Uterus (tissue), 4 donors: ENCODE measurements at places on chromosomes 2 and 18. TPM values are rescaled to one million over a fixed set of nuclear protein-coding genes. Genes with fewer than 3 reads are reported as not detected.

DNA sequence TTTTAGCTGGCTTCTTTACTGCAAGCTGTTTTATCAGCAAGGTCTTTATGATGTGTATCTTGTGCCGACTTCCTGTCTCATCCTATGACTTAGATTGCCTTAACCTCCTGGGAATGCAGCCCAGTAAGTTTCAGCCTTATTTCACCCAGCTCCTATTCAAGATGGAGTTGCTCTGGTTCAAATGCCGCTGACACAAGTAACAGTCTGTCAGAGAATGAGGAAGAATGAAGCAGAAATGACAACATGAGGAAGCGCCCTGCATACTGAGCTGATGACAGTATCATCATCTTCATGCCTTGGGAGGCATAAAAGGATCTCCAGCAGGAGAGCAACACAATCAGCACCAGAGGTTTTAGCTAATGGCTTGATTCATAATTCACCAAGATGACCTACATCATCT is 309.4 kb downstream of the NBAS start:
- no peak overlapping the region for H3K4me3 ChIP-seq
- H3K27me3 ChIP-seq = no peaks in the 10 kb centered on the region
- no peak for DNase-seq
- H3K4me1 ChIP-seq = no peaks in the 10 kb centered on the region
- H3K36me3 ChIP-seq = no peaks in the 10 kb centered on the region

The METTL4 gene
- total RNA-seq = 22.9 TPM

DNA sequence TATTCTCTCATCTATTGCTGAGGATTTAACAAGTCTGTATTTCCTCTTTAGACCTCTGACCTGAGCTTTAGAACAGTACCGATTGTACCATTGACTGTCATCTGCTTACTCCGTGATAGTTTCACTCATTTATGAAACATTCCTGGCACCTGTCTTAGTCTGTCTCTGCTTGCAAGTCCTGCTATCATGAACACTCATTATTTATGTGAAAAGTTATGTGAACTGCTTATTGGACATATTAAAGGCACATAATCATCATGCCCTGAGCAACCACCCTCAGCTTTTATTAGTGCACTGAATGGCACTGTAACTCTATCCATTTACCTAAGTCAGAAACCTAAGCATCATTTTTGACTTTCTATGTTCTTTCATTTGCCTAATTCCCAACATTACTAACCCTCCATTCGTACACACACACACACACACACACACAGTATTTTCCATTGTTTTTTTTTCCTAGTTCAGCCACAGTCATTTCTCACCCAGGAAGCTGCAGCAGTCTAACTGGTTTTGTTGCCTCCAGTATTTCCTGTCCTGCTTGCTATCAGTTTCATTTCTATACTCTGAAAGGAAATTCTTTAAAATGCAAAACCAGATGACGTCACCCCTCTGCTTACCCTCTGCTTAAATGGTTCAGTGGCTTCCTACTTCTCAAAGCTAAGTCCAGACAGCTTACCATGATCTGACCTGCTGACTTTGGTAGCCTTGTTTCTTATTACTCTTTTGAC is 146.1 kb downstream of the HAUS1 start:
- no peak overlapping the region for H3K27ac ChIP-seq
- no peaks in the 10 kb centered on the region for H3K4me1 ChIP-seq
- no peak overlapping the region for H3K4me3 ChIP-seq

The CROCC2 gene
- 2.6 TPM for total RNA-seq

GRCh38 chr2:137369106-137369505 is 595.2 kb upstream of the HNMT start:
- H3K27ac ChIP-seq = no peak overlapping the region
- H3K27me3 ChIP-seq = no peaks in the 10 kb centered on the region
- H3K4me1 ChIP-seq = no peaks in the 10 kb centered on the region
- no peaks in the 10 kb centered on the region for H3K36me3 ChIP-seq
- no peak overlapping the region for H3K4me3 ChIP-seq
- DNase-seq = no peak

GRCh38 chr18:48405978-48406377 is 3.2 kb downstream of the ZBTB7C start:
- H3K4me1 ChIP-seq = peaks cover 5% of the 10 kb centered on the region
- no peak overlapping the region for H3K4me3 ChIP-seq
- DNase-seq = no peak

DNA sequence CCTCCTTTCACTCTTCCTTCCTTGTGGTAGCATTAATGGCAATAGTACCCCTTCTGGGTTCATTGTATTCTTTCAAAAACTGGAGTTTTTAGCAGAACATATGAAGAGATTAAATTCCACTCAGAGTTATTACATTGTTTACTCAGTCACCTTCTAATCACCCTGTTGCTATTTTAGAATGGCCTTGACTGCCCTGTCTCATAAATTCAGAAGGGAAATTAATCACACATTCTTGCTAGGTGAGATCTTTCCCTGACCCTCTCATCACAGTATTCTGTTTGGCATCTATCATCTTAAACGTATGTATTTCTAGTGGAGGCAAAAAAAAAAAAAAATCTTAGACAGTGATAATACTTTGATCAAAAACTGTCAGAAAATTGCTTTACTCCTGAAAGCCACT is 760.4 kb downstream of the ADCYAP1 start:
- H3K4me3 ChIP-seq = no peak overlapping the region
- no peaks in the 10 kb centered on the region for H3K36me3 ChIP-seq
- no peak for DNase-seq
- no peaks in the 10 kb centered on the region for H3K27me3 ChIP-seq
- no peaks in the 10 kb centered on the region for H3K4me1 ChIP-seq

The ASTL gene
- total RNA-seq = not detected

The ARMC9 gene
- total RNA-seq = 47.6 TPM

The NAPG gene
- 38.0 TPM for total RNA-seq

The MXD1 gene
- 11.3 TPM for total RNA-seq

- DNase-seq = no peak
- H3K36me3 ChIP-seq = no peaks in the 10 kb centered on the region
- no peaks in the 10 kb centered on the region for H3K4me1 ChIP-seq
- no peak overlapping the region for H3K4me3 ChIP-seq
- no peak overlapping the region for H3K27ac ChIP-seq
These were observed 35.1 kb downstream of the SLC30A6 start for GRCh38 chr2:32200814-32201213.

DNA sequence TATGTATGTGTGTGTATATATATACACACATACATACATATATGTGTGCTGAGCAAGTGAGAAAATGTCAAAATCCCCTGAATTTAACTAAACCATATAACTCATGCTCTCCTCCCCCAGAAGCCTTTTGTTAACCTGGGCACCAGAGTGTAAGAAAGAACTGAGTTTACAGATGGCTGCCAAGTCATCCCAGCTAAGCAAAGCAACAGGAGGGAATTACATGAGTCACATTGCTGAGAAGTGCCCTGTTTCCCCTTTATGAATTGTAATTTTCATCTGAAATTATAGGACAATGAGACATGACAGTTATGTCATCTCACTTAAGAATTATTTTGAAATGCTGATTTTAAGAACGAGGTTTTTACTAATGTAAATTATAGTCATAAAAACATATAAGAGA is 29.9 kb downstream of the SCN7A start:
- no peak overlapping the region for H3K27ac ChIP-seq
- no peaks in the 10 kb centered on the region for H3K36me3 ChIP-seq
- H3K4me3 ChIP-seq = no peak overlapping the region
- no peak for DNase-seq
- H3K27me3 ChIP-seq = no peaks in the 10 kb centered on the region
- no peaks in the 10 kb centered on the region for H3K4me1 ChIP-seq

- H3K4me3 ChIP-seq = no peak overlapping the region
- H3K27me3 ChIP-seq = no peaks in the 10 kb centered on the region
- DNase-seq = no peak
- no peaks in the 10 kb centered on the region for H3K4me1 ChIP-seq
- peaks cover 2% of the 10 kb centered on the region for H3K36me3 ChIP-seq
These were observed 33.0 kb downstream of the SLC35F5 start for GRCh38 chr2:113723411-113723810.

The TRAF3IP1 gene
- 15.4 TPM for total RNA-seq

DNA sequence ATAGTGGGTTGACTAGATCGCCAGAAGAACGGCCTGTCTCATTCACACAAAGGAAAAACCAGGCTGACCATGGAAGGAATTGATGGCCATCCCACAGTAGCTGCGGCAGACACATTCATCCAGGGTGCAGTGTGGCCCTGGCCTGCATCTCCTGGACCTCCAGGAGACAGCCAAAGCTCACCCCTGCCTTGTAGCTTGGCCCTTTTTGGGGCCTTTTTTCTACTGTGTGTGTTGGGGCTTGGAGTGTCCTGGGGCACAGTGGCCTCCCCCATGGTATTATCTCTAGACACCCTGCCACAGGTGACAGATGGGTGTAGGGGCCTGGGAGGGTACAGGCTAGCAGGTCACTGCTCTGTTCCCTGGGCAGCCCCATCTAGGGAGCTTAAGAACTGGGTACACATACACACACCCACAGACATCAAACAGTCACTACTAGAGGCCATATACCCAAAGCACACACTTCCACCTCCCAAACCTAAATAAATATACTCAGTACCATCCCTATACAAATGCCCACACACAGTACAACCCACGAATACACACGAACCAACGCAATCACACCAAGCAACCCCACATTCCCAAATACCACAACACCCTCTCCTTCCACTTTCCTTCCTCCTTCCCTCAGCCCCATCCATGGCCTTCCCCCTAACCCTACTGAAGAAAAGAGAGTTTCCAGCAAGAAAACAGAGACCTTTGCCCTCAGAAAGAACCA is 8.6 kb downstream of the EN1 start:
- H3K36me3 ChIP-seq = no peaks in the 10 kb centered on the region
- H3K27ac ChIP-seq = no peak overlapping the region
- no peak overlapping the region for H3K4me3 ChIP-seq
- H3K27me3 ChIP-seq = peaks cover 66% of the 10 kb centered on the region
- no peak for DNase-seq
- peaks cover 20% of the 10 kb centered on the region for H3K4me1 ChIP-seq

GRCh38 chr2:76930056-76930744 is 592.0 kb downstream of the LRRTM4 start:
- H3K27ac ChIP-seq = no peak overlapping the region
- no peak for DNase-seq
- H3K4me3 ChIP-seq = no peak overlapping the region
- H3K27me3 ChIP-seq = no peaks in the 10 kb centered on the region
- no peaks in the 10 kb centered on the region for H3K36me3 ChIP-seq

DNA sequence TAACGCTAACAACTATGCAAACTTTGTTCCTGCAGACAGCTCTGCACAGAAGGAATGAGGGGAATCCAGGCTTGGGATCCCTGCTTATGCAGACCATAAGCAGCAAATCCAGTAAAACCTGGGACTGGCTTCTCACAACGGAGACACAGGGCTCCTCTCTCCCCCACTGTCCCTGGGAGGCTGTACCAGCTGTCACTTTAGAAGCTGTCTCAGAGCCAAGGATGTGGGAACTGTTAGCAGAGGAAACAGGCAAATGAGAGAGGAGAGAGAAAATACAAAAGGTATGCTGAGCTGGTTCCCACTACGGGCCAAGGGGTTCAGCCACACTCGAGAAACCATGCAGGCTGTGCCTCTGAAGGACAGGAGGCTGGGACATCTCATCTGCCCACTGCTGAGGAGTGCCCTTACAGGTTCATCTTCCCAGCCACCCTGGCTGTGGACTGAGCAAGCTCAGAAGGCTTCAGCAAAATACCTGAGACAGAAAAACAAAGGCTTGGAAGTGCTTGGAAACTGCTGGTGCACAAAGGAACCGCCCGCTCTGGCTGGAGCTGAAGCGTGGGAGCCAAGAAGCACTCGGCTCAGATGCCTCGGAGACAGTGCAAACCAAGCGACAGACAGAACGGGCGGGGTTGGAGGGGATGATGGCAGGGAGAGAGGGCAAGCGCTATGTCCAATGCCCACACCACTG is 72.5 kb downstream of the FAM210A start:
- DNase-seq = no peak
- no peaks in the 10 kb centered on the region for H3K36me3 ChIP-seq

GRCh38 chr2:40346535-40347354 is 105.1 kb downstream of the SLC8A1 start:
- no peaks in the 10 kb centered on the region for H3K36me3 ChIP-seq
- no peak for DNase-seq
- no peaks in the 10 kb centered on the region for H3K4me1 ChIP-seq

The CNGA3 gene
- total RNA-seq = not detected

GRCh38 chr2:133713049-133713580 is 144.9 kb upstream of the NCKAP5 start:
- H3K27me3 ChIP-seq = no peaks in the 10 kb centered on the region
- H3K4me1 ChIP-seq = no peaks in the 10 kb centered on the region
- no peak overlapping the region for H3K27ac ChIP-seq
- no peak overlapping the region for H3K4me3 ChIP-seq

GRCh38 chr18:50183556-50183955 is 11.4 kb downstream of the MYO5B start:
- H3K4me1 ChIP-seq = no peaks in the 10 kb centered on the region
- H3K27me3 ChIP-seq = no peaks in the 10 kb centered on the region
- no peaks in the 10 kb centered on the region for H3K36me3 ChIP-seq
- no peak overlapping the region for H3K4me3 ChIP-seq

DNA sequence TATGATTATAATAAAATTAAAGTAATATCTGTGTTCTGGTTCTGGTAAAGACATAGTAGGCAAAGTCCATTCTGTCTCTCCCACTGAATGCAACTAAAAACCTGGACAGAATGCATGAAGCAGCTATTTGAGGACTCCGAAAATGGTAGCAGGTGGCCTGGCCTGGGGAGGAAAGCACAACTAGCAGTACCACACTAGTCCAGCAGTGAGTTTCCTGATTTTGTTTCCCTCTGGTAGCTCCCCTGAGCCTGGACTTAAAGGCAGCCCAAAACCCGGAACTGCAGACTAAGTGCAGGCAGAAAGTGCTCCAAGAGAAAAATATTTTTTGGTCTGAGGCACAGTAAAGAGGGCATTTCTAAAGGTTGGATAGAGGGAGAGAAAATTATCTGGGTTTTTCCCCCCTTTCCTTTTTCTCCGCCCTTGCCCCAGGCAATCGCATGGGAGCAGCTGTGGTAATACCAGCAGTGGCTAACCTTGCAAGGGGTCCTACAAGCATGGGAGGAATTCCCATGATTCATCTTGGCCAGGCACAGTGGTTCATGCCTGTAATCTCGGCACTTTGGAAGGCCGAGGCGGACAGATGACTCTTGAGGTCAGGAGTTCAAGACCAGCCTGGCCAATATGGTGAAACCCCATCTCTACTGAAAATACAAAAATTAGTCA is 32.3 kb downstream of the ASXL2 start:
- no peak overlapping the region for H3K4me3 ChIP-seq
- H3K27me3 ChIP-seq = no peaks in the 10 kb centered on the region
- no peaks in the 10 kb centered on the region for H3K36me3 ChIP-seq
- H3K27ac ChIP-seq = no peak overlapping the region
- no peak for DNase-seq
- H3K4me1 ChIP-seq = no peaks in the 10 kb centered on the region

The COPS7B gene
- 20.4 TPM for total RNA-seq

DNA sequence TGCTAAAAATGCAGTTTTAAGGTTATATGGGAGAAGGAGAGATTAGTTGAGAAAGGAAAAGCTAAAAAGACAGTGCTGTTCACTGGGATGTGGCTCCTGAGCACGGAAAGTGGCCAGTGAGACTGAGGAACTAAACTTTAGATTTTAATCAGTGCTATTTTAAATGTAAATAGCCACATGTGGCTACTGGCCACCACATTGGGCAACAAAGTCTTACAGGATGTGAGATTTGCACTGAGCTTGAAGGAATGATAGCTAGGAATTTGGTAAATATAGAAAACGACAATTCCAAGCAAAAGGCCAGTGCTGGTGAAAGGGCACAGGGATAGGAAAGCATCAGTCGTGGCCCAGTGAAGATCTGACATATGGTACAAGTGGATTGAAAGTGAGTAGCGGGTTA is 14.1 kb upstream of the SP5 start:
- no peak for DNase-seq
- H3K36me3 ChIP-seq = no peaks in the 10 kb centered on the region
- no peak overlapping the region for H3K4me3 ChIP-seq
- no peaks in the 10 kb centered on the region for H3K4me1 ChIP-seq
- H3K27ac ChIP-seq = no peak overlapping the region

The MOCOS gene
- total RNA-seq = 1.4 TPM
